ENCODE measurements at places on chromosomes 13 and 19.

GRCh38 chr19:6022570-6023064 lies 44.7 kb upstream of the RANBP3 start:
- DNase-seq, result no peak

GRCh38 chr19:2574971-2575630 lies 99.2 kb downstream of the GADD45B start:
- DNase-seq, result no peak

GRCh38 chr19:290372-291005 lies 714 bp downstream of the PLPP2 start:
- DNase-seq, result no peak

- DNase-seq, result no peak
Observed at GRCh38 chr13:59843040-59843439, 320.7 kb downstream of the DIAPH3 start.

DNA sequence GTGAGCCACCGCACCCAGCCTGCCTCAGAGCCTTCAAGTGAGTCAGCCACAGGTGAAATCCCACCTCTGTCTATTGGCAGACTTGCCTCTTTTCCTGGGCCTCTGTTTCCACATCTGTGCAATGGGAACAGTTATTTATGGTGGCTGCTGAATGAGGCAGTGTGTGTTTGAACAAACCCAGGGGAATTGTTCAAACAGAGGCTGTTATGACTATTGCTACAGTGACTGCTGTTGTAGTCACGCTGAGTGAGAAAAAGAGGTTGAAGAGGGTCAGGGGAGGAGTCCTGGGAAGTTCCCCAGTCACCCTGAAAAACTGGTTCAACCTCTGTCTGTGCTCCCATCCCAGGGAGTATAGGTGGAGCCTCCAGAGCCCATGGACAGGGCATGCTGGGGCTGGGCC lies at the start of gene CEACAM19:
TSS of gene CEACAM19 (plus strand) at position 83 of the 400 bp plus-strand sequence. CDS start 450 bp downstream, outside the sequence.
- no peak for DNase-seq

GRCh38 chr13:46143184-46143701 lies 38.4 kb upstream of the CPB2 start:
- no peak for DNase-seq

GRCh38 chr19:30780032-30780431 lies 407.8 kb downstream of the ZNF536 start:
- DNase-seq, result peak; percentile 61

DNA sequence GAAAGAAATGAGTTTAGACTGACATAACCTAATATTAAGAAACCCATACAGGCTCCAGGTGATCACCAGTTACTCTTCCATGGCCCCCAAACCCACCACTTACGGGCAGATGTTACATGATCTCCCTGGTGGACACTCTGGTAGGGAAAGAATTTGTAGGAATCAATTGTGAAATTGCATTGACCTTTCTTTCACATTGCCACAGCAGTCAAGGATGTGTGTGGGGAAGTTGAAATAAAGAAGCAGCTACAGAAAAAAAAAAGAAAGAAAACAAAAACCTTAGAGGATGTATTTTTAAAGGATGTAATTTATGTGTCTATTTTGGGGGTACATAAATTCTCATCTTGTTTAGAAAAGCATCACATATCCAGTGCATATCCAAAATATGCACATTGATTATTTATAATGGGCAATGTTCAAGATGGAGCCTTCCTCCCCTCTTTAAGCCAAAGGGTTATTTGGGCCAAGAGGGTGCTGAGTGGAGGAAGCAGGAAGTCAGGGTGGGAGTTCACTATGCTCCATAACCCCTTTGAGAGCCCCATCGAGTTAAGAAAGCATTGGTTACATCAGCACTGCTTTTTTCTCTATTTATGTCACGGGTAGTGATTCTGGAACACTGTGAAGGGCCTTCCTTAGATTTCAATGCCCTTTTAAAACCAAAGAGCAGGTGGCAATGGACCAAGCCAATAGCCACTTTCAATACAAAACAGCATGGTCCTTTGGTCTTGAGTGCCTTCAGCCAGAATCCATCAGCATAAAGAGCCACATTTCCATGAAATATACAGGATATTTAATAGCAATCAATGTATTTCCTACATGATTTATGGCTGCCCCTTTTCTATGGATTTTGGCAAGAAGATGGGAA lies 169.6 kb downstream of the LACC1 start:
- no peak for DNase-seq

- peak; percentile 82 for DNase-seq
Observed at GRCh38 chr19:42246143-42246921, 3.9 kb upstream of the GSK3A start.

DNA sequence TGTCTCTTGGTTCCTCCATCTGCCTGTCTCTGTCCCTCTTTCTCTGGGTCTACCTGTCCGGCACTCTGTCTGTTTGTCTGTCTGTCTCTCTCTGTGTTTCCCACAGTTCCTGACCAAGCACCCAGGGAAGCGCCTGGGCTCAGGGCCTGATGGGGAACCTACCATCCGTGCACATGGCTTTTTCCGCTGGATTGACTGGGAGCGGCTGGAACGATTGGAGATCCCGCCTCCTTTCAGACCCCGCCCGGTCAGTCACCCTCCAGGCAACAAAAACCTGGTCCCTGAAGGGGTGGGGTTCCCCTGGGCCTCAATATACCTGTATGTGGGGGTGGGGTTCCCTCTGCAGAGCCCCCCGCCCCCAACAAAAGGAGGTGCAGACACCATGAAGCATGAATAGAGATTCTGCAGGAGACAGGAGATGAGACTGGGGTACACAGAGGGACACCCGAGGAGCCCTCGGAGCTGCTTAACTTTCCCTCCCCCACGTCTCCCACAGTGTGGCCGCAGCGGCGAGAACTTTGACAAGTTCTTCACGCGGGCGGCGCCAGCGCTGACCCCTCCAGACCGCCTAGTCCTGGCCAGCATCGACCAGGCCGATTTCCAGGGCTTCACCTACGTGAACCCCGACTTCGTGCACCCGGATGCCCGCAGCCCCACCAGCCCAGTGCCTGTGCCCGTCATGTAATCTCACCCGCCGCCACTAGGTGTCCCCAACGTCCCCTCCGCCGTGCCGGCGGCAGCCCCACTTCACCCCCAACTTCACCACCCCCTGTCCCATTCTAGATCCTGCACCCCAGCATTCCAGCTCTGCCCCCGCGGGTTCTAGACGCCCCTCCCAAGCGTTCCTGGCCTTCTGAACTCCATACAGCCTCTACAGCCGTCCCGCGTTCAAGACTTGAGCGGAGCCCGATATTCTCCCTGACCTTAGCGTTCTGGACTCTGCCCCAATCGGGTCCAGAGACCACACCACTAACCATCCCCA lies 2.6 kb upstream of the CACNG7 start:
- no peak for DNase-seq

DNA sequence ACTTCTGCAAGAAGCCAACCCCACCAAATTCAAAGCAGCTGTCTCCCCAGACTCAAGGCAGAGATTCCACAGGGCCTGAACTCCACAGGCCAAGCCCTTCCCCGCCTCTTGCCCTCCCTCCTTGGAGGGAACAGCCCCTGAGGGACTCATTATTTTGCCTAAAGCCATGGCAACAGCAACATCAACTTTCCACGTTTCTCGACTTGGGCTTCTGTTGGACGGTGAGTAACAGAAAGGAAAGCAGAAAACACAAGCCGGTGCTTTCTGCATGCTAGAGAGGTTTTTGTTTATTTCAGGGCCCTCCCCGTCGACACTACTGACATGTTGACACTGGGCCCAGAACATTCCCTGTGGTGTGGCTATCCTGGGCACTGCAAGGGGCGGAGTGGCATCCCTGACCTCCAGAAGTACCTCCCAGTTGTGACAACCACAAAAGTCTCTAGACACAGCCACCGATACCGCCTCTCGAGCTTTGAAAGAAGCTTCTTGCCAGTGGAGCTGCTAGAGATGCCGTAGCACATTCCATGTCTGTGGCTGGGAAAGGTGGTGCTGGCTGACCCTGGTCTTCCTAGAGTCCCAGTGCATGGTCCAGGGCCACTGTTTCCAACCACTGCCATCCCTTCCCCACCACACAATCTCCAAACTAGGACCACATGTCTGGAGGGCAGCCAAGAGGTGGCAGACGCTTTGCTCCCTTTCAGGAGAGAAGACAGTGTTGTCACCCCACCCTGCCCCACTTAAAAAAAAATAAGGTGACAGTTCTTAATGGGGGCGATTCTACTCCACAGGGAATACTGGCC lies 12.8 kb downstream of the CAPS start:
- peak; percentile 97 for DNase-seq

GRCh38 chr19:13881692-13882418 lies 4.9 kb downstream of the NANOS3 start:
- DNase-seq, result peak; percentile 84
